Activated CD4-positive, CD25-positive, alpha-beta regulatory T cell (primary cell): ENCODE measurements at places on chromosomes 1 and 21.

DNA sequence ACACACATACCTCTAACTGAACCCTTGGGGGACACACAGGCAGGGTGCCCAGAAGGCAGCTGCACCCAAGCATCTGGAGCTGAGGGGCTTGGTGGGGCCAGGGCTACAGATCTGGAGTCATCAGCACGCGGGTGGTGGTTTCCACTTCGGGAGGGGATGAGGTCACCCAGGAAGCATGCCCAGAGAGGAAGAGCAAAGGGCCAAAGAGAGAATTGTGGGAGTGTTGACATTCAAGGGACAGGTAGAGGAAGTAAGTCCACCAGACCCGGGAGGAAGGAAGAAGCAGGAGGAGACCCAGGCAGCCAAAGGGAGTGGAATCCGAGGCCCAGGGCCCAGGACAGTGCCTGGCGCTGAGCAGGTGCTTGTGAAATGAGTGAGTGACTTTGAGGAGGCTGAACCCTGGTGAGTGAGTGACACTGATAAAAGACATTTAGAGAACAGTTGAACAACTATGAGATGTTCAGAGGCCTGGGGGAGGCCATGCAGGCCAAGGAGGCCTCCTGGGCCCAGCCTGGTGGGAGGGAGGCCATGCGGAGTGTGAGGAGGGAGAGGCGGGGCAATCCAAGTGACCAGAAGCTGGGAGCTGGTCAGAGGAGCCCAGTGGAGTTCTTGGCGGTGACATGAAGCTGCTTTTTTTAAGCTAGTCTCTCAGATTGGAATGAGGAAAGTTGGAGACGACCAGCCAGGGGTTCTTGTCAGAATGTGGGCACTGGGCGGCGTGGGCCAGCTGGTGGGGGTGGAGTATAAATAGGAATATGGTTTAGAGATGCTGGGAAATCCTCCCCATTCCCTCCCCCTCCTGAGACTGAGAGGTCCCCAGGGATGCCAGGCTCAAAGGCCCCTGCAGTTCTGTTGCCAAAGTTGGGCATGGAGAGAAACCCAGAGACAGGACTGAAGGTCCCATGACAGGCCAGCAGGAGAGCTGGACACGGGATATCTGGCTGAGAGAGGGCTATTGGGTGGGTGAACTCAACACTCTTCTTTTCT lies 7.9 kb downstream of the CDK18 start:
- DNase-seq, result no peak

DNA sequence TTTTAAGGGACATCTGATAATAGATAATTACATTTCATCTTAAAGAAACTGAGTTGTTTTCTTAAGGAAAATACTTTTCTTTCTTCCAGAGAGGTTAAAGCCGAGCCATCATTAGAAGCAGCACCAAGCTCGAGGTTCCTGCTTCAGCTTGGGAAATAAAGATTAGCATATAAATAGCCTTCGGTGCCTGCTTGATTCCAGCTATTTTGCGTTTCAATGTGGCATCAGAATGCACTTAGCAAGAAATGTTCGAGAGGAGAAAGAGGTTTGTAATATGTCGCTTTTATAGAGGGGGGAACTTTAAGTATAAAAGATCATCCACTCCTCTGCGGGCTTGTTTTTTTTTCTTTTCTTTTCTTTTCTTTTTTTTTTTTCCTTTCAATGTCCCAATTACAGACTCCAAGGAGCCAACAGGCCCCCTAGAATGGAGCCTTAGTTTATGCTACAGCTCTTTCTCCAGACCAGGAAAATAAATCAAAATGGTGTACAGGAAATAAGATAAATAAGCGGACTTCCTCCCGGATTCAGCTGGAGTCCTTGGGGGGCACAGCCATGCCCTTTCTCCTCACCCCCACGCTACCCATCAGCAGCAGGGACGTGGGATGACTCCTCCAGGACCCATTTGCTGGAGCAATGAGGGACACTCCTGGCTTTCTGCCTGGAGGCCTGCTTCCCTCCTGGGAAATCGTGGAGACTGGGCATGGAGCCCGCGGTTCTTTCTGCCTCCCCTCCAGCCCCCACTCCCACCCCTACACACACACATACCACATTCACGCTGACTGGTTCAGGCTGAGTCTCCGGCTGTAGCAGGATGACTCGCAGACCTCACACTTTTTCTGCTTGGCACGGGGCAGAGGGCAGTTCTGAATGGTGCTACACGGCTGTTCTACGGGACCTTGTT lies 131.6 kb downstream of the RRAGC start:
- no peak for DNase-seq

- DNase-seq, result no peak
These were observed 120.3 kb upstream of the C8B start for GRCh38 chr1:57086154-57086553.

GRCh38 chr1:37561133-37562132 lies 4.7 kb downstream of the DNALI1 start:
- DNase-seq, result no peak

DNA sequence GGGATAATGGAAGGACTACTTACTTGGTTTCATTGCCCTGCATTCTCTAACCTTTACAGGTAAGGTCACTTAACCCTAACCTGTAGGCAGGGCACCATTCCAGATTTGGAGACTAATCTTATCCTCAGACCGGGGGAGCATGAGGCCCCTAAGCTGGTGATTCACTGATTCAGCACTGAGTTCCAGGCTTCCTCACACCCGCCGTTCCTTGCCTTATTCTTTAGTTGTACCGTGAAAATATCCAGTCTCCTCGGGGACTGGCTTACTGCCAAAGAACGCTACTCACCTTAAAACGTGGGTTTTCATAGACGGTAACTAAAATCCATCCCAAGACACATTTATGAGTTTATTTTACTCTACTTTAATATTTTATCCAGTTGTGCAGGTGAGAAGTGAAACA lies 44.3 kb upstream of the COL24A1 start:
- DNase-seq, result no peak

- no peak for DNase-seq
These were observed 87.5 kb downstream of the FGGY start for GRCh38 chr1:59384443-59384842.

DNA sequence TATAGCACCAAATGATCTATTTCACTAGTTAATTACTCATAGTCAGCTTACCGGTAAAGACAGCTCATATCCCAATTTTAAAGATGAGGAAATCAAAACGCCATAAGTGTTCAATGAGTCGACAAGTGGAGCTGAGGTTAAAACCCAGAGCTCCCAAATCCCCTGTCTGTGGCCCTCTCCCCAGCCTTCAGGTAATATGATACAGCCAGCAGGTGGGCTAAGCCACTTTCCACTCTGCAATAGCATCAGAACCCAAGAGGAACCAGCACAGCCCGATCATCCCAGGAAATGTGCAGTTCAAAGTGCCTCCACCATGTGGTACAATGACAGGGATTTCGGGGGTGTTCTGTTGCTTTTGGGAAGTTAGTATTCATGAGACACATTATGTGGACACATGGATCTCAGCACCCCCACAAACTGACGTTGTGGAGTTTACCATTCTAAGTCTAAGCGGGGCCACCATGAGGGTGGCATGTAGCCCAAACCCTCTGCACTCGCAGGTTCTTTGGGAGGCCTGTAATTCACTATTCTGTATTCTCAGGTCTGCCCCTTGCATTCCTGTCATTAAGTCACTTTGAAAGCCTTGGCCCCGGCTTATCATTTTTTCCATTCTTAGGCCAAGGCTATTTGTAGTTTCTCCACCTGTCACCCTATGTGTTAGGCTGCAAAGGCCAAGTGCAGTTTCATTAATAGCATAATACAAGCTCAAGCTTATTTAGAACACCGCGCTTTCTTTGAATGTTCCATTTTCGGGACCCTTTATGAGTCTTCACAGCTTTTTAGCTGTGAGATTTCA lies 26.3 kb upstream of the ACTN2 start:
- DNase-seq, result no peak

- no peak for DNase-seq
These were observed 16.1 kb upstream of the SLAMF1 start for GRCh38 chr1:160662910-160663309.

GRCh38 chr1:243268751-243269460 lies 13.1 kb downstream of the SDCCAG8 start:
- DNase-seq, result no peak

DNA sequence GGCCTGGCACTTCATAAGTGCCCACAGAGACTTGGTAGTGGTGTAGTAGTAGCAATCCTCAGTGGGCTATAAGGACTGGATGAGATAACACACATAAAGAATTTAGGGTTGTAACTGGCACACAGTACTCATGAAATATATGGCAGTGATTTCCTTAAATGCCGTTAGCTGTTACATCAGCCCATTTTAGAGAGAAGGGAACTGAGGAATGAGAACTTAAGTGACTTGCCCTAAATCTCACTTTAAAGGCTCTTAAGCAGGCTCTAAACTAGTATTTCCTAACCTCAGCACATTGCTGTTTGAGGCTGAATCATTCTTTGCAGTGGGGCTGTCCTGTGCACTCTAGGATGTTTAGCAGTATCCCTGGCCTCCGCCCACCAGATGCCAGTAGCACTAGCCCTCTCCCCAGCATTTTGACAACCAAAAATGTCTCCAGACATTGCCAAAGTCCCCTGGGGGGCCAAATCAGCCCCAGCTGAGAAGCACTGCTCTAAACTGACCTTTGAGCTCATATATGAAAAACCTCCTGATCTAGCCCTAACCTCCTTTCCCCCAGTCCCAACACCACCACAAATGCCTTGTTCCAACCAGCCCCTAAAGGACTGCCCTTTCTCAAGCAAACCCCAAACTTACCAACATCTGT lies 11.6 kb downstream of the CAMK2N1 start:
- no peak for DNase-seq

DNA sequence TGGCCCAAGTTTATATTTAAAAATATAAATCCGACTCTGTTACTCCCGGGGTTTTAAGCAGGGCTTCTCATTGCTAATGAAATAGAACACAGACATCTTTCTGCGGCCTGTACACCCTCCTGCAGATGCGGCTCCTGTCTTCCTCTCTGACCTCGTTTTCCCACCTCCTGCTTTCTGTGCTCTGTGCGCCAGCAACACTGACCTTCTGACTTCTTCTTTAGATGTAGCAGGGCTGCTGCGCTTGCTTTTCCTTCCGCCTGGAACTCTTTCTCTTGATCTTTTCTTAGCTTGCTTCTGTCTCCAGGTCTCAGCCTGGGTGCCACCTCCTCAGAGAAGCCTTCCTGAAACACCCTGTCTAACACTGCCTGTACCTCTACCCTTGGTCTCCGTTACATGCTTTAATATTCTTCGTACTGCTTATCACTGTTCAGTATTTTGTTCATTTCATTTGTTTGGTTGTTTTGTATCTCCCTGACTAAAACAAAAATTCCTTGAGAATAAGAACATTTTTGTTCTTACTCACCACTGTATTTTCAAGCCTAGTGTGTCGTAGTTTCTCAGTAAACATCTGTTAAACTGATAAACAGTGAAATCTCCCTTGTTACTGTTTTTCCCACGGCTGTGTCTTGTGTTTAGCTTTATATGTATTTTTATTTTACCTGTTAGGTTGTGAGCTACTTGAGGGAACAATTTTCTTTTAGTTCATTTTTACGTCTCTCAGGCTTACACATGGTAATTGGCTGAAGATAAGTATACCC lies 79.0 kb downstream of the ST3GAL3 start:
- DNase-seq, result no peak

DNA sequence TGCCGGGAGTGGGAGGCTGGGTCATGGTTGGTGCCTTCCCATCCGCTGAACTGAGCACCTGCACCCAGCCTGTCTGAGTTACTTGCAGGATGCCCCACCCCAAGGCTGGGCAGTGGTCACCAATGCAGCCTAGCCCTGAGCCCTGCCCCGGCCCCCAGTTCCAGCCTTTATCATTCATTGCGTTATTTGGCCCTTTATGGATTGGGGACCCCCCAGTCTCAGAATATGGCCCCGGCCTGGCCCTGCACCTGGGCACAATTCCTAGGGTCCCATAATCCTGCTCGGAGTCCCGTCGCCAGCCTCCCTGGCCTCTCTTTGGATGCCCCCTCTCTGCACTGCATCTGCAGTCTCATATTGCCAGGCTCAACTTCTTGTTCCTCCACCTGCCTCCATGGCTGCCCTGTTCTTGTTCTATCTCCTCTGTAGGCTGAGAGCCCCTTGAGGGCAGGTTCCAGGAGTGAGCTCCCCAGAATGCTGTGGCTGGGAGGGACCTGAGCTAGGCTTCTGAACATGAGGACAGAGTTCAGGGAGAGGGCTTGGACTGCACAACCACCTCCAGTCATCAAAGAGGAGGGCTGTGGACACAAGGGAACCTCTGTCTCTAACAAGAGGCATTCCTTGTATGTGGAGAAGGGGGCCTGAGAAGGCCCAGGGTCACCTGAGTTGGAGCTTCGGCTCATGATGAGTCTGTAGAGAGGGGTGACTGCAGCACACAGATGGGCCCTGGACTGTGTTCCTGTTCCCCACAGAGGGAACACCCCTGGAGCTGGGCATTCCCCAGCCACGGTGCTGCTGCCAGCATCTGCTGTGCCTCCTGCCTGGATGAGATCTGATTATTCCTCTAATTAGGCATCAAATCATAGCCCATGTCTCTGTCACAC lies 1.1 kb upstream of the KNCN start:
- no peak for DNase-seq

DNA sequence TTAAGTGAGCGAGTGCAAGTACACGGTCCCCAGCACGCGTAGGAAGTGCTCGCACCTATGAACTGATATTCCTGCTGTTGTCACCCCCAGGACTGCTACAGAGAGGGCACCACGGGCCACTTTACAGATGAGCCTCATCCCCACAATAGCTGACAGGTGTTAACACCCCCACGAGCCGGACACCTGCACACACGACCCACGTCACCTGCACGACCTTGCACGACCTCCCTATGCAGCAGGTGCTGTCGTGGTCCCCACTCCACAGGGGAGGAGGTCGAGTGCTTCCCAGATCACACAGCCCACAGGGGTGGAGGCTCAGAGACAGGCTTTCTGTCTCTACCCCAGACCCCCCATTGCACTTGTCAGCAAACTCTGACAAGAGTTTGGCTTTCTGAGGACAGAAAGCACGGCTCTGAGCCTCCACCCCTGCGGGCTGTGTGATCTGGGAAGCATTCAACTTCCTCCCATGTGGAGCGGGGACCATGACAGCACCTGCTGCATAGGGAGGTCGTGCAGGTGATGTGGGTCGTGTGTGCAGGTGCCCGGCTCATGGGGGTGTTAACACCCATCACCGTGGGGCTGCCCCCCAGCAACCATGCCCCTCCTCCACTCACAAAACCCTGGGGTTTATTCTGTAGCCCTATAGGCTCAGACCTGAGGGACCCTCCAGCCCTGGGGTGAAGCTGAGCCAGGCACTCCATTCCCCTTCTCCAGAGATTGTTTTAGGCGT lies 80.8 kb downstream of the MATN1 start:
- no peak for DNase-seq

- DNase-seq, result no peak
These were observed 148.3 kb upstream of the RAB4A start for GRCh38 chr1:229122606-229123005.

- no peak for DNase-seq
These were observed 73.3 kb downstream of the ADARB1 start for GRCh38 chr21:45147473-45148315.

GRCh38 chr1:197181982-197182381 lies 35.5 kb upstream of the ASPM start:
- no peak for DNase-seq

GRCh38 chr1:56496821-56497772 lies 82.3 kb downstream of the PLPP3 start:
- DNase-seq, result no peak

- no peak for DNase-seq
These were observed 492.4 kb upstream of the NFIA start for GRCh38 chr1:60589916-60590315.

GRCh38 chr1:67239738-67240137 lies 67.9 kb upstream of the IL12RB2 start:
- DNase-seq, result no peak
